ENCODE measurements at places on chromosomes 6 and 20.
A peak's percentile ranks its signal among the peaks of the same experiment; 100 is the strongest.

DNA sequence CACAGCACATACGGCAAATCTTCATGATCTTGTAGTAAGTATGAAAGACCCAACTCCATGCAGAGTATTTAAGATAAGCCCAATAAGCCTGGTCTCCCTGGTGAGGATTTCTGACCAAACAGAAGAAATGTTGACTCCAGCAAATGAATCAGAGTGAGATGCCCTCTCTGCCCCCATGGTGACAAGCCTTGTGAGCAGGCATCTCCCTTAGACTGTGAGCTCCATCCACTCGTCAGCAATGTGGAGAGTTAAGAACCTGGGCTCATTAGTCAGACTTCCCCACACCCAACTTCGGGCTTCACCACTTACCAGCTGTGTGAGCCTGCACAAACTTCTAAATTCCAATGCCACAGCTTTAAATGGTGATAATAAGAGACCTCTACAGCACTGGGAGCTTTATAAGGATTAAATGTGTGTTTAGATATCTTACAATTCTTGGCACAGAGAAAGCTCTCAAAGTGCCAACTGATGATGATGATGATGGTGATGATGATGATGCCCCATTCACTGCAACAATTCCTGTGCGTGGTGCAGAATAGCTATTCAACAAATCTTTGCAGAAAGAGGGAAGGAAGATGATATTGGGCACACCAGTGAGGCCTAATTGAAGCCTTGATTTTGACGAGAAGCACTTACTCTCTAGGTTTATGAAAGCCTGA is 253.4 kb upstream of the TAB2 start:
- no peak for DNase-seq

DNA sequence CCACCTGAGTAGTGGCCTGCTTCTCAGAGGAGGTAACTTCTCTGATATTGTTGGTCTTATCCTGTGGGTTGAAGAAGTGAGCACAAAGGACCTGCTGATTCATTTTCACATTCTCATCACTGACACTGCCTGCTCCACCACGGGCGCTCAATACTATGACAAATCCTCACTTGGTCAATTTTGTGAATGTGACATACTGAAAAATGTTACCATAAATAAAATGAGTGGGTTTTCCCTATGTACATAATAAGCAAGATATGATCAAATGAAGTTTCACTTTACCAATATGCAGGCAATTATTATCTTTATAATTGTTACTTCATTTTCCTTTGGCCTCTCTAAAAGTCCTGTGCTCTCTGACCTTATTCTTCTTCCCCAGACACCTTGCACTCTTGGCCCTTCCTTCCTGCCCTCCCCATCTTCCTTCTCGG is 71.5 kb upstream of the RIPOR2 start:
- no peak for DNase-seq

DNA sequence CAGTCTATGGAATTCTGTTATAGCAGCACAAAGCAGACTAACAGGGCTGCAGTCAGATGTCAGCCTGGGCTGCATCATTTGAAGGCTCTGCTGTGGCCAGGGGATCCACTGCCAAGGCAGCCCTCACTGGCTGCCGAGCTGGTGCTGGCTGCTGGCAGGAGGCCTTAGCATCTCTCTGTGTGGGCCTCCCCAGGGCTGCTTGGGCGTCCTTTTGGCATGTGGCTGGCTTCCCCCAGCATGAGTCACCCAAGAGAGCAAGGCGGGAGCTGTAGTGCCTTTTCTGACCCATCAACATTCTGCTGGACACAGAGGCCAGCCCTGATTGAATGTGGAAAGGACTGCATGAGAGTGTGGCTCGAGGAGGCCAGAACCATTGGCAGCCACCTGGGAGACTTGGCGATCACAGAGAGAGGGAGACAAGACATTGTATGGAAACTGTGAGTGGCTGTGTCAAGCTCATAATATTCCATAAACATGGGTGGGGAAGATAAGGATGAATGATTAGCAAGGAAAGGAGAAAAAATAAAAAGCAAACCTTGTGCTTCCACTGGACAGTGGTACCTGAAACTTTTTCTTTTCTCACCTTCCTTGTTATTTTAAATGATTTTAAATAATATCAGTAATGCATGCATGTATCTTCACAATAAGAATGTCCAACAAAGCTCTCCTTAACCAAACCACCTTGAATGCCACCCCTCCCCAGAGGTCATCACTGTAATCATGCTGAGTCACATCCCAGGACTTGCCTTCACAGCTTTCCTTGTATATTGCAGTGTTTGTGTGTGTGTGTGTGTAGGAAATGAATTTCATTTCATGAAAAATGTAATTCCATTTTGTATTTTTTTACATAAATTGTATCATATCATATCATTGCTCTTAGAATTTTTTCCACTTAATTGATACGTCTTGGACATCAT is 55.0 kb upstream of the VSX1 start:
- DNase-seq, result no peak

- no peak for DNase-seq
Measured at GRCh38 chr6:6736791-6737654, 148.5 kb downstream of the LY86 start.

DNA sequence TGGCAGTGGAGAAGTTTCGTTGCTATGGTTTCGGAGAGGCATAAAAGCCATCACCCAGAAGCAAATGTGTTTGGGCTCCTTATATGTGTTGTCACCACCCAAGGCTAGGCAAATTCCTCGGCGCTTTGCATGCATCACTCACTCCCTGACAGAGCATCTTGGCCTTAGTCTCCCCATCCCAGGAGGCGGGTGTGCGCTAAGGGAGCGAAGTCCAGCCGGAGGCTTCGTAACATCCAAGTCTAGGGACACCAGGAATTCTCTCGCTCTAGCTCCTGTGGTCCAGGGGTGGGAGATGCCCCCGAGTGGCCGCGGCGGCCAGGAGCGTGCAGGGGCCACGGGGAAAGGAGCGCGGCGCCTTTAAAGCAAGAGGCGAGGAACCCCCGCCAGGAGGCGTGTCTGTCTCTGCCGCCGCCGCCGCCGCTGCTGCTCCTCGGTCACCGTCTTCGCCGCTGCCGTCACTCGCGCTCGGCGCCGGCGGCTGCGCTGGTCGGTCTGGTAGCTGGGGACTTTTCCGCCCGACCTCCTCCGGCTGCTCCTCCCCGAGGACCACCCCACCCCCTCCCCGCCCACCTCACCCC is at the start of gene GRIK2:
GRIK2 (plus strand) TSS at position 458 of the 578 bp plus-strand sequence.
- DNase-seq, result peak; percentile 3

GRCh38 chr6:25312703-25313102 is 33.5 kb downstream of the CARMIL1 start:
- no peak for DNase-seq

DNA sequence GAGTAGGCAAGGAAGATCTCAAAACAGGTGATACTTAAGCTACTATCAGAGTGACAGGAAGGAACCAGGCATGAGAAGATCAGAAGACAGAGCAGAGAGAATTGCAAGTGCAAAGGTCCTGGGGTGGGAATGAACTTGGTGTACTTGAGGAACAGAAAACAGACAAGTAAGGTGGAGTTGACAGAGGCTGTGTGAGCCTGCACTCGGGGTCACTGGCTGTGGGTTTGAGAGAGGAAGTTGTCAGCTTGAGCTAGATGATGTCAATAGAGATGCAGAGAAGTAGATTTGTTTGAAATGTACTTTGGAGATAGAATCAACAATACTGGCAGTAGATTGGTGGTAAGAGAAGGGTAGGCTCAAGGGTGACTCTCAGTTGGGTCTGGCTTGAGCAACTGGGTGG is 209.5 kb downstream of the CLIC5 start:
- no peak for DNase-seq

DNA sequence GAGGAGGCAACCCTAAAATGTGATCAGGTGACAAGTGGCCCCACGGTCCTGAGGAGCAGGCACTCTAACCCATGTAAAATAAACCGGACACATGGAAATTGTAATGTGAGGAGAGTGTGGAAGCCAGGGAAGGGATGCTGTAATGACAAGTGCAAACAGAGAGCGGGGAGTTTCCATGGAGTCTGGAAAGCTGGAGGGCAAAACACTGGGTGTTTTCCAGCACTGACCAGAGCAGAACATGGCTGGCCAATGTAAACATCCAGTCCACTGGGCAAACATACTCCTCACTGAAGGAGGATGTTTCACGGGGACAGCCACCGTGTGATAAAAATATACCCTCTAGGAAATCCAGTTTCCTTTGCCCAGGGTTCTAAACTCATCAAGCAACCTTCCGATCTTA is 219.0 kb upstream of the JARID2 start:
- DNase-seq, result no peak

DNA sequence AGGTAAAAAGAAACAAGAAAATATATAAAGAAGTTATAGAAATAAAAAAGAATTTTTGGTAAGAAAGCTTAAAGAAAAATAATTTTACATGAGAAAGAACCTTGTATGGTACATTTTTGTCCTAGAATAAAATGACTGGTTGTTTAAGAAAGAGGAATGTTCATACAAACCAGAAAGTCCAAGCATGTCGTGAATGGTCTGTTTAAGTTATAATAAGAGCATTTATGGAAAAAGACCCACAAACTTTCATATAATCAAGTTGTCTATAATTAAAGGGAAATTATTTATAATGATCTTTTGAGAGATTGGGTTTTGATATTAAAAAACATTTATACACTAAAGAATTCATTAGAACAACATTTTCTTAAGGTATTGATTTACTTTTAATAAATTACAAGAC is 27.8 kb upstream of the FAM110A start:
- DNase-seq, result no peak

DNA sequence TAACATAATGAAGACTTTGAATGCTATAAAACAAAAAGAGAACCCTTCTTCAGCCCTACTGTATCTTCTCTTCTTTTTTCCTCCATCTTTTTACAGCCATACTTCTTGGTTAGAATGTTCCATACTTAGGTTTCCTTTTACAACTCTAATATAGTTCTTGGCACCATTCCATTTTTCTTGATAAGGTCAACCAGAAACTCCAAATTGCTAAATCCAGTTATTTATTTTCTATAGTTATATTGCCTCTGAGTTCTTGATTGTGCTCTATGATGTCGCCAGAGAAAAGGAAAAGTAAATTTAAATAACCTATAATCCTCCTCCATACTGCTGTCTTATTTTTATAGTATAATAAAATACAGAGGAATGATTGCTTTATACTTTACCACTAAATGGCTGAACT is 26.7 kb upstream of the COL10A1 start:
- no peak for DNase-seq

DNA sequence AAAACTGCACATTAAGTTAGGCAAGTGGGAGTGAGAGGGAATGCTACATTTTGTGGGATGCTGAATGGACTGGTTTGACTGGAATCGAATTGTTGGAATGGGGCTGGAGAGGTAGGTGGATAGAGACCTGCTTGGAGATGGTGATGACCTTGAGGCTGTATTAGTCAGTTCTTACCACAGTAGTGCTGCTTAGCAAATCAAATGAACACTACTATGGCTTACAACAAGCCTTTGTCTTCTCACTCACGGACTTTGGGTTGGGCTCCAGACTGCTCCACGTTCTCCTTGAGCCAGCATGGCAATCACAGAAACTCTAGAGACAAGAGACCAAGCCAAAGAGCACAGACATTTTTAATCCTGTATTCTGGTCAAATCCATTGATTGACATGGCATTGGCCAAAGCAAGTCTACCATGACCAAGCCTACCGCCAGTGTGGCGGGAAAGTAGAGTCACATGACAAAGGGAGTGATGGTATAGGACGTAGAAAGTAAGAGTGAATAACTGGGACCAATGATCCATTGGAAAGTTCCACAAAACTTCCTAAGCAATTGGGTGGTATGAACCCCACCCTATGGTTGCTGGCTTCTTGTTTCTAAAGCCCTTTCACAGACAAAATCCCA is 70.3 kb upstream of the FOXP4 start:
- DNase-seq, result no peak

DNA sequence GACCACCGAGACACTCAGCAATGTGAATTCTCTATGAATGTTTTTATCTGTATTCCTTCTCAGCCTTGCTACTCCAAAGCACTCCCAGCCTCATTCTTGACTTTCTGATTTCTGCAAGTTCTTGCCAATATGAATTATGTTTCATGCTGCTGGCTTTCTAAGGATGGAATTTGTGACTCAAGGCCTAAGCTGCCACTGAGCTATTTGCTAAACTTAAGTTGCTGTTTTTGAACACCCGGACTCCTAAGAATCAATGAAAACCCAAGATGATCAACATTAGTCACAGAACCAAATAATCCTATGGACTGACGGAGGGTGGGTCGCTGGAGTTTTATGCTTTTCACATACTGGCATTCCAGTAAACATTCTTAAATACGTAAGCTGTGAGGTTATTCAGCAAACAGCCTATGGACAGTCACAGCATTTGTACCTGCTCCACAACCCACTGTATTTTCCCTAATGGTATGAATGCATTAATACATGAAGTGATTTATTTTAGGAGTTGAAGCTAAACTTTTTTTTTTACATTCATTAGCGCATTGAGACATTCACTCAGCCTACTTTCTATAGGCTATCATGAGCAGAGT is 8.2 kb upstream of the PXDC1 start:
- DNase-seq, result no peak

GRCh38 chr20:59020938-59021551 is 1.8 kb downstream of the TUBB1 start:
- DNase-seq, result no peak

DNA sequence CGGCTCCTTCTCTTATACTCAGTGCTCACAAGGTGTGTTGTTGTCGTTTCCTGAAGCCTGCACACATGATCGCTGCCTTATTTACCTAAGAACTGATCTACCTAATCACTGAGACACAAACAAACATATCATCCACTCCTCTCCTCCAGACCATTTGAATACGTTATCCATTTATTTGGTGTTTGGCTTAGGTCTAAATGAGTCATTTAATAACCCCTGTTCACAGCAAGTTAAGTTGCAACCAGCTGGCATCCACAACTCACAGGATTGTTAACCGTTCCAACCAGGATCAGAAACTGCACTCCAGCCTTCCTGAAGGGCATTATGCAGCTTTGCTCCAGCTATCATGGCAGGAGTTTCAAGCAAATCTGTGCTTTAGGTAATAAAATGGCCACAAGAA is 511.1 kb upstream of the MAP3K7 start:
- DNase-seq, result no peak

DNA sequence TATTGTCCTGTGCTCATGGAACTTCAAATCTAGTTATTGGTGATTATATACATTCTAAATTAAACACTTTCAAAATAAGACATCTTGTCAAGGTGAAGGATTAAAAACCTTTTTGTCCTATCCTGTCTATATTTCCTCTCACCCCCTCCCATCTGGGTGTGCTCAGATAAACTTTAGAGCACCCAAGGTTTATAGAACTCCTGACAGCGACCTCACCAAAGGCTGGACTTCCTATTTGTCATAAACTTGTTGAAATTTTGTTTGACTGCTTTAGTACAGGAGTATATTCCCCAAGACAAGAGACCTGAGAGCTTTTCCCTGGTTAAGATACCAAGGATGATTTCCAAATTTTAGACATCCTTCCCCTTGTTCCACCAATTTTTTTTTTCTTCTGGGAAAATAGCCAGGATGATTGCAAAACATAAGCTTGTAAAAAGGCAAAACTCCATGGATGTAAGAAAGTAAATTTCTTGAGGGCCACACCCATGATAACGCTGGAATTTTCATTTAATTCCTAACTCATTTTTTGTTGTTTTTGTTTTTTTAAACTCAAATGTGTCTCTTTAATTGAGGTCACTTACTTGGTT is 33.0 kb downstream of the CARMIL1 start:
- no peak for DNase-seq

- DNase-seq, result no peak
Measured at GRCh38 chr6:147930745-147931144, 411.9 kb upstream of the SASH1 start.

Measured in GM18507 (cell line).